ENCODE measurements at places on chromosomes 7 and 10. TPM values are rescaled to one million over a fixed set of nuclear protein-coding genes. Genes with fewer than 3 reads are reported as not detected.

GRCh38 chr7:78153285-78153684 is 354.7 kb downstream of the PHTF2 start:
- DNase-seq, result no peak

GRCh38 chr10:92479547-92479946 is 94.3 kb downstream of the IDE start:
- no peak for DNase-seq

Gene RBM20
- total RNA-seq, result 5.8 TPM

- peak; percentile 64 for DNase-seq
Observed at GRCh38 chr10:86942441-86943315, 14.7 kb downstream of the MMRN2 start.

- peak; percentile 90 for DNase-seq
Observed at GRCh38 chr7:74272305-74273038, 16.7 kb upstream of the CLIP2 start.

Gene HTR5A
- not detected for total RNA-seq

Gene FOXI2
- total RNA-seq, result not detected

Gene ZNF37A
- total RNA-seq, result 37.1 TPM

DNA sequence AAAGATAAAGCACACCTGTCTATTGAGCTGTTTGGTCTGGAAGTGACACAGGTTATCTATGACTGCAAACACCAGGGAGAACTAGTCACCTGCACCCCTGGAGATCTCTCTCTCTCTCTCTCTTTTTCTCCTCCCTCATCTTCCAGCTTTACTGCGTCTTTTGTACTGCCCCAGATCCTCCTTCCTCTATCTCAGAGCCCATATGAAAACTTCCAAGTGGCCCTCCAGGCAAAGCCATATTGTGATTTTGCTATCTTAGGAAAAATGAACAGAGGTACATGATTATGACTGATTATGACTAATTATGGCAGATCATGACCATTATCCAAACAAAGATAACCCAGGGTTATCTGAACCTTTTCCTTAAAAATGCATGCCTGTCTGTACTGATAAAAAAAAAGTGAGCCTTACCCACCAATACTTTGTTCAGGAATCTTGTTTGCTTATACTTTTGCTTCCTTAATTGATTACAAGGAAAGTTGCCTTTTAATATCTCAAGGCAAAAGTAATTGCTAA is 12.6 kb upstream of the EPHB6 start:
- DNase-seq, result no peak

DNA sequence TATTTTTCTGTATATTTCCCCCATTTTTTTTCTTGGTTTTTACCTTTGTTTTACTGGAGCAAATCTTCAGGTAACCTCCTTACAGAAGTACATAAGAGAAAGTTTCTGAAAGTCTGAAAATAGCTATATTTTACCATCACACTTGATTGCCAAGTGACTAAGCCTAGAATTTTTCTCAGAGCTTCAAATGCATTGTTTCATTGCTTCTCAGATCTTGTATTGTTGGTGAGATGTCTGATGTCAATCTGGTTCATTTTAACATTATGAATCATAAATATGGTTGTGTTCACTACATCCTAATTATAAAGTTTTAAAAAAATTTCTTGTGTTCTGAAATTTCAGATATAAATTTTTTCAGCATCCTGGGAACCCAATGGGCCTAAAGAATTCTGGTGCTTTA is 228.2 kb downstream of the AHR start:
- no peak for DNase-seq

DNA sequence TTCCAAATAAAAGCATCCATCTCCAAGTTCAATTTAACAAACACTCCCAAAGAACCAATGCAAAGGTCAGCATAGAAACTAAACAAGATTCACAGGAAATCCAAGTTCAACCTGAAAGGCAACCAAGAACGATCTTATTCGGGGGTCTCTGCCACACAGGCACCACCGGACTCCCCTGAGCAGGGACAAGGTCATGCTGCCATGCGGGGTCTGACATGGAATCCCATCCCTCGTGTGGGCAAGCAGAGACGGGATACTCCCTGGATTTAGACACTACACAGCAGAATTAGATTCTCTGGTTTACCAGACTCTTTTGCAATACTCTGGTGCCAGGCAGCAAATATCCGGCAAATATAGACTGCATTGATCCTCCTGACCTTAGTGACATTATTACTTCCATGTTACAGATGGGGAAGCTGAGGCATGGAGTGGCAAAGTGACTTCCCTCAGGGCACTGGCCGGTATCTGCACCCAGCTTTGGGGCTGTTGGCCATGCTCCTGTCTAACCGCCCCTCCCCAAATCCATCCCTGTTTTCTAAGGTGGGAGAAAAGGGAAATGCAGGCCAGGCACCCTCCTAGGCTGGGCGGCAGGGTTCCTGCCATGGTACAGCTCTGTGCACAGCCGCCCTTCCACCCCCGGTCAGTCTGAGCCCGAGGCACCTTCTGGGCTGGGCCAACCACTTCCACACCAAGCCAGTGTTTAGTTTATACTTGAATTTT is 111.8 kb downstream of the VIPR2 start:
- DNase-seq, result peak; percentile 51

- no peak for DNase-seq
Observed at GRCh38 chr7:37336259-37336658, 112.4 kb downstream of the ELMO1 start.

DNA sequence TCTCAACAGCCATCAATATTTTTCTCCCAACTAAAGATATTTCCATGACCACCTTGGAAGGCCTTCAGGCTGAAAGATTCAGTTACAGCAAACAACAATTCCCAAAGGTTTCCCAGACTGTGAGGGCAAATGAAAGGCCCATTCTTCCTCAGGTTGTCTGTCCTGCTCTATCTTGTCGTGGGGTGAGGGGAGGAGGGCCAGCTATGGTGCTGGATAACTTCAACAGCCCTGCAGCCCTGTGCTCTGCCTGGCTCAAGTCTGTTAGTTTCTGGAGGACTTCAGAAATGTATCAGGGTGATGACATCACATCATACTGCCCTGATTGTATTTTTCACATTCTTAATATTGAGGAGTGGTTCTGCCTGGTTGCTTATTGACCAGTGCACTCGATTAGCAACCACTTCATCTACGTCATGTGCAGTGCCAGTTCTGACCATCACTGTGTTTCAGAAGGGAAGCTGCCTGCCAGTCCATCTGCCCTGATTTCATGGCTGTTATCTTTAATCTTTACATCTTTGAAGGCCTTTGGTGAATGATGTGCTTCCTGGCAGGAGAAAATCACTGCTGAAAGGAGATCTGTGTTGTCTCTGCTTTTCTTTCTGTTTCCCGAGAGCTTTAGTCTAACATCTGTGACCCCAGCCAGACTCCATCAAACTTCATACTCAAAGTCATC is 135.5 kb downstream of the NRF1 start:
- no peak for DNase-seq

Gene TMEM225B
- total RNA-seq, result not detected

GRCh38 chr7:138935465-138936011 is 45.7 kb downstream of the KIAA1549 start:
- no peak for DNase-seq

Gene NRG3
- 2.2 TPM for total RNA-seq

Gene ANKRD1
- total RNA-seq, result not detected

GRCh38 chr10:126191192-126191591 is 197.1 kb downstream of the ADAM12 start:
- DNase-seq, result no peak

DNA sequence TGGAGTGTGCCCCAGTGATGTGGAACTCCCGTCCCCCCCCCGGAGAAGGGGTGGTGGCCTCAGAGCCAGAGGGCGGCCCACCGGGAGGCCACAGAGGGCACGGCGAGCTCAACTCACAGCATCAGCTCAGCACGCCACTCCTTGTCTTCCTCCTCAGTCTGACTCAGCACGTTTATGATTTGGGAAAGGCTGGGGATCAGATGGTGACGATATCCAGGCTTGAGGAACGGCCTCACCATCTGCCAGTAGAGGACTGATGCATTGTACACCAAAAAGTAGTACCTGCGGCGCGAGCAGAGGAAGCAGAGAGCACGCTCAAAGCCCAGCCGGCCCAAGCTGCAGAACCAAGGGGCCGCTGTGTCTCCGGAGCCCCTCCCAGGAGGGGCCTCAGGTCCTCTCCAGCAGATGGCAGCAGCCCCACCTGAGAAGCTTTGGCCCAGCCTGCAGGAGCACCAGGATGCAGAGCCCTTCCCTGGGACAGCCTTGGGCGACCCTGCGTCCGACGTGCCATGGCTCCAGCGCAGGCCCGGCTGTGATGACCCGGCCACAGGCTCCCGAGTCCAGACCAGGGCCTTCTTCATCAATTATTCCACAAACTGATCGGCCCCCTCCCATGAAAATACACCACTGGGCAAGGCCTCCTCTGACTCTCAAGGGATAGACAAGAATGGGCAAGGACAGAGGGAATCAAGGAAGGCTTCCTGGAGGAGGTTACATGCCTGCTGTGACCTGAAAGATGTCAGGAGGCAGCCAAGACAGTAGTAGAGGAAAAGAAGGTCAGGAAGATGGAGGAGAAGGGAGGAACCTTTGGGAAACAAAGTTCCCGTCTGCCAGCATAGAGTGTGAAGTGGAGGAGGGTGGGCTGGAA is 3.7 kb downstream of the CFAP46 start:
- no peak for DNase-seq

GRCh38 chr10:7984325-7984724 is 70.2 kb upstream of the GATA3 start:
- no peak for DNase-seq

- no peak for DNase-seq
Observed at GRCh38 chr7:70384024-70384423, 747.9 kb upstream of the GALNT17 start.

Gene KLF14
- not detected for total RNA-seq

DNA sequence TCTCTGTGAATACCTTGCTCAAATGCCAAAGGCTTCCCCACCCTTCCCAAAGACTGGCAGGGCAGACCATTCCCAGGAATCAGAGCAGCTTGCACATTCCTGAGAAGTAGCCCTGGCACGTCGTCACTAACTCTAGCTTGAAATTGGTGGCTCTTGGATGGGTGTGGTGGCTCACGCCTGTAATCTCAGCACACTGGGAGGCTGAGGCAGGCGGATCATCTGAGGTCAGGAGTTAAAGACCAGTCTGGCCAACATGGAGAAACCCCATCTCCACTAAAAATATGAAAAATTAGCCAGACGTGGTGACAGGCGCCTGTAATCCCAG is 108.2 kb upstream of the MPP7 start:
- DNase-seq, result no peak

DNA sequence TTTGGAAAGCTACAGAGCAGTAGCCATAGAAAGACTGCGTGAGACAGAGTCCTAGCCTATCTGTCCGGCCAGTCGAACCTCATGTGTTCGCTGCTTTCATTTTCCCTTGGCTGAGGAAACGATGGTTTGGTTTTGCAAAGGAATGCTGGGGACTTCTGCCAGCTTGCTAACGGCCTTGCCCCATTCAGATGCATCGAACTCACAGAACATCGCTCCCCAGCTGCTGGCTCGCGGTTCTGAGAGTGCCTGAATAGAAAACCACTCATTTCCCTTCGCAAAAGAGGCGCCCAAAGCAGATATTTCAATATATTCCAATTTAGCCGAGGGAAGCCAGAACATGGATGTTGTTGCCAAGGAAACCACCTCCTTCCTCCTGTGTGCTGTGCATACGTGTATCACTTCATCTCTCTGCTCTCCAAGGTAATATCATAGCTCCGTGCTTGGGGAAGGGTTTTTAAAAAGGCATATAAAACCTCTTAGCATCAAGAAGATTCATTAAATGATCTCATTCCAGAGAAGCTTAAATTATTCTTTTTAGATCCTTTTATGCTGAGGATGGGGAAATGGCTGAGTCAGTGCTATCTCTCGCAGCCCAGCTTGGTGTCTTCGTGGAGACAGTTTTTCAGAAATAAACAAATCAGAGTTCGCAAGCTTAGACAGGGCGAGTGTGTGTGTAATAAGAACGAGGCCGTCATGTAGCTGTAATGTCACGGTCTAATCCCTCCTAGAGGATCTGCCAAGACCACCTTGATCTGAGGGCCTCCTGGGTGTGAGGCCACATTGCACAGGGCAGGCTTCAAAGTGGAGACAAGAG is 215.2 kb downstream of the RPS24 start:
- DNase-seq, result no peak

GRCh38 chr10:3124412-3125175 is 48.0 kb downstream of the PITRM1 start:
- DNase-seq, result no peak

DNA sequence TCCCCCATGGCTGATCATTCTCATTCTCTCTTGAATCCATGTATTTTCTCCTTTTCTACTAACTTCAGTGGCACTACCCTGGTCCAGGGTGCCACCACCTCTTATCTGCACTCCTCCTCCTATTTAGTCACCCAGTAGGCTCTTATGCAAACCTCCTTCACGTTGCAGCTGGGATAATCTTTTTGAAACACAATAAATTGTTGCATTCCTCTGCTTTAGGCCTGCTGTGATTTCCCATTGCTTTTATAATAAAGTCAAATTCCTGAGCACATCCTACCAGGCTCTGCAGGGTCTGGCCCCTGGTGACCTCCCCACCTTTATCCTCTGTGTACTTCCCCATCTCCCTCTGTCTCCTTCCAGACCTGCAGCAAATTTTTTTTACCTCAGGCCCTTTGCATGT is 112.7 kb upstream of the KIAA1217 start:
- DNase-seq, result no peak

Gene LIPJ
- not detected for total RNA-seq

Gene SGCE
- total RNA-seq, result 135 TPM

Data from sigmoid colon (tissue), 7 donors.